ENCODE measurements at places on chromosomes 7 and 10.

GRCh38 chr7:69256634-69257081 is 341.6 kb upstream of the AUTS2 start:
- no peak for DNase-seq

DNA sequence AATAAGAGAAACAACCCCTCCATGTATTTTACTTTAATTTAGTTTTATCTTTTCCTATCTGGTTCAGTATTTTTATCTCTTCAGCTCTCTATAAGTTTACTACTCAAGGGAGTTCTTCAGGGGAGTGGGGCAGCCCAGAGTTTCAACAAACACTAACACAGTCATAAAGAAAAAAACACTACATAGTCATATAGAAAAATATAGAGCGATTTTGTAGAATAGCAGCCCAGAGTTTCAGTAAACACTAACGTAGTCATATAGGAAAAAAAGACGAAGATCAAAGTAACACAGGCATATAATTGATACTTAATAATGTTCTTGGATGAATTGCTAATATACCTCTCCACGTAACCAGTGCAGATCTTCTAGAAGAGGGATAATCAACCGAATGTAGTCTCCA is 54.7 kb downstream of the PON1 start:
- DNase-seq = no peak

GRCh38 chr10:122532601-122533296 is 27.8 kb upstream of the DMBT1 start:
- DNase-seq = no peak

GRCh38 chr10:97898429-97898828 is 48.8 kb downstream of the GOLGA7B start:
- DNase-seq = peak; percentile 31

GRCh38 chr7:142880876-142881505 is 4.6 kb downstream of the TRPV6 start:
- DNase-seq = peak; percentile 31

DNA sequence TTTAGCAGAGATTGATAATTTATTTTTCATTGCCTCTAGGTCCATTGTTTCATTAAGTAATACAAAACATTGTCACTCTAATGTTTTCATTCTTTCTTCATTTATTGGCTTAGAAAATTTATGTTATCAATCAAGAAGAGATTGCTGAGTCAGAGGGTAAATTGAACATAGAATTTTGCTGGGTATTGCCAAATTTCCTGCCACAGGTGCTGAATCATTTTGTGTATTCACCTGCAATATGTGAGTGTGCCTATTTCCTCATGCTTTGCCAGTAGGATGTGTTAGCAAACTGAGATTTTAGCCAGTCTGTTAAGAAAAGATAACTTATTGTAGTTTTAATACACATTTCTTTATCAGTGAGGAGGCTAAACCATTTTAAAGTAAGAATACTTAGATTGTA is 38.0 kb downstream of the MARCHF5 start:
- no peak for DNase-seq

- no peak for DNase-seq
These were observed 105.9 kb downstream of the ACTR3B start for GRCh38 chr7:152865461-152865860.

DNA sequence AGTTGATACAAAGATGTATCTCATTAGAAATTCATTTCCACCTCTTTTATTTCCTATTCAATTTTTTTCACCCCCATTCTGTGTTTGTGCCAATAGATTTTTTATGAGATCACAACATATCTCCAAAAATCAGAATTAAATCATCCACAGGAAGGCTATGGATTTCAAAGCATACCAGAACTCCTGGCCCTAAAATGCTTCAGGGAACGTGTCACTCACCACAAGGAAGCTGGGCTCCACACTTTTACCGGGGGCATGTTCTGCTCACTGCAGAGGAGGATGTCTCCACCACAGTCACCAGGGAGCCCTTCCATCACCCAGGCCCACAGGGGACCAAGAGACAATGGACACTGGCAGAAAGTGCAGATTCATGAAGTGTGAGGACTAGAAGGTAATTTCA is 456.8 kb downstream of the KCNMA1 start:
- no peak for DNase-seq

DNA sequence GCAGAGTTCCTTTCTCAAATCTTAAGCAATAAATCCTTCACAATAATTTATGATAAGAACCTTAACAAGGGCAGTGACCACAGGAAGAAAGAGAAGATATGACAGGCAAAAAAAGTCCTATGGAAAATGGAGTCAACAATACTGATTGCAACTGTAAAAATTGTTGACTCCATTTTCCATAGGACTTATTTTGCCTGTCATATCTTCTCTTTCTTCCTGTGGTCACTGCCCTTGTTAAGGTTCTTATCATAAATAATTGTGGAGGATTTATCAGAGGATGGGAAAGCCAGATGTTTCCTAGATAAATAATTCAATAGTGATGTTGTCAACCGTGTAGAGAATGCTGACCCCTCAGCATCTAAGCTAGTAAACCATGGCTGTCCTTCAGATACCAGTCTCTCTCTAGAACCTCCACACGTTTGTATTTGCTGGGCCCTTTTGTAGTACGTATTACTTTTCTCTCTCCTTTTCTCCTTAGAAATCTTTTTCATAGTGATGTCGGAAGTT is 172.6 kb upstream of the BET1 start:
- no peak for DNase-seq

DNA sequence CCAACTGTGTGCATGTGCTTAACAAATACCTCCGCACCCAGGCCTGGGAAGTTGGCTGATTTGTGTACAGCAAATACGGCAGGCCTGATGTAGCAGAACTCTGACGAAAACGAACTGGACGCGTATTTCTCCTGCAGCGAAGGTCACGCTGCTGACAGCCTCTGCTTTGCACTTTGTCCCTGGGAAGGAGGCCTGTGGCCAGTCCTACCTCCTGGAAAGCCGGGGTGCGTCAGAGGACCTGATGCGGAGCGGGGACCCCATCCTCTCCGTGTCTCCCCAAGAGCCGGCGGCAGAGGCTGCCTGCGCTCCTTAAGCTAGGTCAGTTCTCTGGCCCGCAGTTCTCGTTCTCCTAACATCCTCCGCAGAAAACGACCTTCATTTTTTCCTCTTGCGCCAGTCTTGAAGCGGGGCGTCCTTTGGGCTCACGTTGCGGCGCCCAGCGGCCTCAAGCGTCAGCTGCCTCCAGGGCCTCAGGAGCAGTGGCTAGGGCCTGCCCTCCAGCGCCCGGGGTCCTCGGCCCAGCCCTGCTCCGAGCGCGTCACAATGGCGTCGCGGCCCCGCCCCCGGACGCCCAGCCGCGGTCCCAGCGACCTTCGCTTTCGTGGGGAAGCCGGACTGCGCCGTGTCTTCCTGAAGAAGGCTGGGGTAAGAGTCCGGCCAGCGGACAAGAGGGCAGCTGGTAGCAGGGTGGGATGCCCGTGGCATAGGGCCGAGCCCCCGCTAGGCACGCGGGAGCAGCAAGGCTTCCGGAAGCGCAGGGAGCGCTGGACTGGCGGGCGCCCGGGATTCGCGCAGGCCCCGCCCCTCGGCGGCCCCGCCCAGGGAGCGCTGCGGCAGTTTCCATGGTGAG is at the start of gene ZNF487:
Gene ZNF487 (plus strand): TSS at position 821 of the 850 bp plus-strand sequence. CDS start 38,703 bp downstream, outside the sequence.
- DNase-seq = peak; percentile 76

- no peak for DNase-seq
These were observed 67.2 kb upstream of the FAM133B start for GRCh38 chr7:92657391-92657790.

- DNase-seq = no peak
These were observed 373.3 kb upstream of the GALNT17 start for GRCh38 chr7:70758646-70759045.

DNA sequence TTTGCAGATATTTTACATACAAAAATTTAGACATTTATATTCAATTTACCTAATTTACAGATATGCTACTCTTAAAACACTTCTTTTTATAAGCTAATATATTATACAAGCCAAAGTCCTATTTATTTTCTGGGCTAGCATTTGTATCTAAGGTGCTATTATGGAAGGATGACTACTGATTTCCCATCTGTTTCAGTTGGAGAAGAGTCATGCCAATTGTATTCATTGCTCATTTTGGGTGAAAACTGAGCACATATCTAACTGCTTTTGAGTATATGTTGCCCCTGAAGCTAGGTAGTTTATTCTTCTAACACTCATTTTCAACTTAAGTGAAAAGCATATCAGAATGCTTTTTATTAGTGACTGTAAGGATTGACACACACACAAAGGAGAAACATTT is 172.9 kb downstream of the CDK14 start:
- no peak for DNase-seq

- no peak for DNase-seq
These were observed 16.4 kb downstream of the SEPHS1 start for GRCh38 chr10:13331646-13332045.

DNA sequence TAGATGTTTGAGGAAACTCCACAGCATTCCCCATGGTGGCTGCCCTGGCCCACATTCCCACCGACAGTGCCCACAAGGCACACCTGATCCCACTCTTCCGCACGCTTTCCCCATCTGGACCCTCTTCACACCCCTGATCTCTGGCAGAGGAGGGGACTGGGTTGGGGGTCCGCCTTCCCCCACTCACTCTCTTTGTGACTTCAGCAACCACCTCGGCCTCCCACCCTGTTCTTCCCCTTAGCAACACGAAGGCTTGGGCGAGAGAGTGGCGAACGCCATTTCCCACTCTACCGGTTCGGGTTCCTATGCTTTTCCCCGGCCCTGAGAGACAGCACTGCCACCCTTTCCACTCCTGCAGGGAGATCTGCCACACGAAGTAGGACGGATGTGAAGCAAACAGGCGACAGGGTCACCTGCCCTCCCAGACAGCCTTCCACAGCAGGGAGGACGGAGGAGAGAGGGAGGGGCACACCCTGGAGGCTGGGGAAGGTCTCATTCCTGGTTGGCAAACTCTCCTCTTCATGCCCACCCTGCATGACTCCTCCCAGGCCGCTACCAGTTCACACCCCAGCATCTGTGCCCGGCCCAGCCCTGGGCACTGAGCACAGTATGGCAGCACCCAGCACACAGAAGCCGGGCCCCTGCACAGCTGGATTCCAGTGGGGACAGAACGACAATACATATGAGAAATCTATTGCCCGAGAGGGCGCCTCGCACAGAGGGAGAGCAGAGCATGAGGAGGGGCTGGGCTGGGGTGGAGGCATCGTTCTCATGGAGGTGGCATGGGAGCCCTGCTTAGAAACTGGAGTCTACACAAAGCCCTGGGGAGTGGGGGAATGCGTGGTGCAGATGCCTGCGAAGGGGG is 93.5 kb downstream of the PAXIP1 start:
- no peak for DNase-seq

GRCh38 chr10:110326351-110327032 is 21.8 kb upstream of the SMNDC1 start:
- DNase-seq = no peak

DNA sequence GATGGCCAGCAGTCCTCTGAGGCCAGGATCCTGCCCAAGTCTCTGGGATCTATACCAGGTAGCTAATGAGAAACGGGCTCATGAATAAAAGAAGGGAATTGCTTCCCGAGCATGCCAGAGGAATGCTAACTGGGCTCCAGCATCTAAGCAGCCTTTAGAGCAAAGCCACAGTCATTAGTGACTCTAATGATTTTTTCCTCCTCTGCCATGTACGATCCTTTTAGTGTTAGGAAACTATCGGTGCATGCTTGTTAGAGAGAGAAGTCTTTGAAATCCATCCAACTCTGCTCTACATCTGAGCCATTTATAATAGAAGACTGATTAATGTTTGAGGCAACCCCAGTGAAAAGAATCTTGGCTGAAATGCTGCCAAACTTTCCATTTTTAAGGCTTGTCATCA is 124.9 kb upstream of the TCERG1L start:
- DNase-seq = no peak

- DNase-seq = no peak
These were observed at the start of gene ADAP1 for GRCh38 chr7:954330-955238. ADAP1 (minus strand) TSS chr7:954680; CDS start chr7:954477, 203 bp downstream.

DNA sequence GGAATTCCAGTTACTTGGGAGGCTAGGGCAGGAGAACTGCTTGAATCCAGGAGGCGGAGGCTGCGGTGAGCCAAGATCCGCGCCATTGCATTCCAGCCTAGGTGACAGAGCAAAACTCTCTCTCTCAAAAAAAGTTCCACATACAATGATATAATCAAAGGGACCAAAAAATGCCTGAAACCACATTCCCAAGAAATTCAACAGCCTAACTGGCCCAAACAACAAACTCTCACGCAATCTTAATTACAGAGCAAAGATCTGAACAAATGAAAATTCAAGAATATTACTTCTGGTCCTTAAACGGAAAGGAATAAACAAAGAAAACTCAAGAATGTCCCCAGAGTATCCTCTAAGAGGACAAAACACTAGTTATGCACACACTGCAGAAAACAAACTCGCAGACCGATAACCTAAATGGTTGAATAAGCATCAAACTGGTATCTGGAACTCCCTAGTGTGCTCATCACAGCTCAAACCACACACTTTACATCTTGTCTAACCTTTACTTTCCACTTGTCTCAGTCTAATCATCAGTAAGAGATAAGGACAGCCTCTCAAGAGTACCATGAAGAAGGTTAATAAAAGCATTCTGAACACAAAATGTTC is 3.7 kb downstream of the OGA start:
- DNase-seq = no peak

DNA sequence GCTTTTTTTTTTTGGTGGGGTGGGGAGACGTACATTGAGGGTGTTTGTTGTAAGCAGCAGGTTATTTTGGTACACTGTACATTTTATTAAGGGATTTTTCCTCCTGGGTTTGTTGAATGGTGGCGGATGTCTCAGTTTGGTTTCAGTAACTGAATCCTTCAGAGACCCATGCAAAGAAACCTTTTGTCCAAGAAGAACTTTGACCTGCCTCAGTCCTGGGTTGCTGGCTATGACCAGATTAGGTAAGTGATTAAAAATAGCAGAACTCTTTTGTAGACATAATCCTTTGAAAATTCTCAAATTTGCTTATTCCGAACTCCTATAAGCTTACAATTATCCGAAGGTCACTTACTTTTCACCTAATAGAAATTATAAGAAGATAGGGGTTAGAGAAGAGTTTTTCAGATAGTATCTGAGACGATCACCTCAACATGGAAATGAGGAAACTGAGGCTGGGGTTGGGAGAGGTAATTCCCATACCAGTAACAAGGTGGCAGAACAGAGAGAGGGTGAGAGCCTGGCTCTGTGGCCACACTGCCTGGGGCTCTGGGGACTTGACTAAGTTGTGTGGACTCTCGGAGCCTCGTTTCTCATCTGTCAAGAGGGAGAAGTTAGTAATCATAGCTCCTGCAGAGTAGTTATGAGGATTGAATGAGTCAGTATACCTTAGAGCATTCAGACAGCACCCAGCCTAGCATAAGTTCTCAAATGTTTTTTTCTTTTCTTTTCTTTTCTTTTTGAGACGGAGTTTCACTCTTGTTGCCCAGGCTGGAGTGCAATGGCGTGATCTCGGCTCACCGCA is 87.4 kb downstream of the CCNY start:
- DNase-seq = no peak

- no peak for DNase-seq
These were observed 56.9 kb downstream of the ATAD1 start for GRCh38 chr10:87761153-87761552.

- peak; percentile 9 for DNase-seq
These were observed 351.1 kb upstream of the ETV1 start for GRCh38 chr7:14340393-14341074.
